ENCODE measurements at places on chromosomes 11 and 22.

DNA sequence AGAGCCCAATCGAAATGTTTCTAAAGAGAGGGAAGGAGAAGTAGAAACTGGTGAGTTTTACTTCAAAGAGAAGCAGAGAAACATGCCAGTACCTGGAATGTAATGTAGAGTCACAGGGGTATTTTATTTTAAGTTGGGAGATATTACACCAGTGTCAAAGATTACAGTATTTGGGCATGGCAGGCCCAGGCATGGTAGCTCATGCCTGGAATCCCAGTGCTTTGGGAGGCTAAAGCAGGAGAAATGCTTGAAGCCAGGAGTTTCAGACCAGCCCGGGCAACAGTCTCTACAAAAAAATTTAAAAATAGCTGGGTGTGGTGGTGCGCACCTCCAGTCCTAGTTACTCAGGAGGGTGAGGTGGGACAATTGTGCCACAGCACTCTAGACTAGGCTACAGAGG is 2.7 kb downstream of the SYCE3 start:
- no peaks in the 10 kb centered on the region for H3K36me3 ChIP-seq
- H3K4me1 ChIP-seq, result no peaks in the 10 kb centered on the region
- no peak for DNase-seq
- H3K4me3 ChIP-seq, result no peak overlapping the region
- H3K27me3 ChIP-seq, result no peaks in the 10 kb centered on the region

GRCh38 chr11:15055620-15056356 is 17.6 kb upstream of the CALCB start:
- no peak for DNase-seq
- no peaks in the 10 kb centered on the region for H3K27me3 ChIP-seq
- no peaks in the 10 kb centered on the region for H3K4me1 ChIP-seq
- no peaks in the 10 kb centered on the region for H3K36me3 ChIP-seq
- H3K27ac ChIP-seq, result no peak overlapping the region

DNA sequence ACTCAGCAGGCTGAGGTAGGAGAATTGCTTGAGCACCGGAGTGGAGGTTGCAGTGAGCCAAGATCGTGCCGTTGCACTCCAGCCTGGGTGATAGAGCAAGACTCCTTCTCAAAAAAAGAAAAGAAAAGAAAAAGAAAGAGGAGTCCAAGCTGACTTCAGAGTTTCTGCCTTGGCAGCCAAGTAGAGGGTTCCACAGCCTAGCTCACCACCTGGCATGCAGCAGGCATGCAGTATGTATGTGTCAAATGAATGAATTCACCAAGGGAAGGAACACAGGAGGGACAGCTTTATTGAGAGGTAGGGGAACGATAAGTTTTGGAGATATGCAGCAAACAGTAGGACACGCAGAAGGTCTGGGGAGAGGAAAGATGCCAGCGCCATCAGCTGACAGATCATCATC is 230.4 kb downstream of the BUD13 start:
- no peak for DNase-seq
- no peak overlapping the region for H3K4me3 ChIP-seq
- H3K36me3 ChIP-seq, result no peaks in the 10 kb centered on the region
- no peaks in the 10 kb centered on the region for H3K27me3 ChIP-seq
- no peak overlapping the region for H3K27ac ChIP-seq

DNA sequence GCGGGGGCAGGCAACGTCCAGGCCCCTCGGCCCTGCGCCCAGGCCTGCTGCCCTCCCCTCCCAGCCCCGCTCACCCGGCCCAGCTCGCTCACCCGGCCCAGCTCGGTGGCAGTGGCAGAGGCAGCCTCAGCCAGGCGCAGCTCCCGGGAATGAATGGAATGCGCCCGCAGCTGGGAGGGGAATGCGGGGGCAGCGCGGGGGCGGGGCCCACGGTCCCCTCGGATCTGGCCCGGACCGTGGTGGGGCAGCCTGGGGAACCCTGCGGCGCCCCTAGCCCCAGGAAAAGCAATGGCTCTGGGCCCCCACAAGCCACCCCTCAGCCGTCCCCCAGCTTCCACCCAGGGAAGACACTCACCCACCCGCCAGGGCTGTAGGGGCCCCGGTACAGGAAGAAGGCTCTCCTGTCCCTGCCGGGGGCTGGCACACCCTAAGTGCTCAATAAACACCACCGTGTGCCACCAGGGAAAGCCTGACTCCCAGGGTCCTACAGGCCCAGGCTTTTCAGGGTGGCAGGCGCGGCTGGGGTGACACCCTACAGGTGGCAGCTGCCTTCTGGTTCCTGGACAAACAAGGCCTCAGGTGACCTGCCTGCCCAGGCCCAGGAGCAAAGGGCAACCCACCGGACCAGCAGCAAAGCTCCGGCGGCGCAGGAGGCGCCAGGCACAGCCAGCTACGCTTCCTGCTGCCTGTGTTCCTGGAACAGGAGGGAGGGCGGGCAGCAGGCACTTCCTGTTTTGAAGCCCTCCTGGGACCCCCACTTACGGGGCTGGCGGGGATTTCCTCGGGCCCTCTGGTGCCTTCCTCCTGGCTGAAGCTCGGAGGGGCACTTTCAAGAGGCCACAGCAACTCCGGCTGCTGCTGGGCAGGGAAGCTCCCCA is 13.8 kb downstream of the PLXNB2 start:
- no peak for DNase-seq
- H3K4me1 ChIP-seq, result peaks cover 4% of the 10 kb centered on the region
- H3K27me3 ChIP-seq, result no peaks in the 10 kb centered on the region
- no peak overlapping the region for H3K27ac ChIP-seq

DNA sequence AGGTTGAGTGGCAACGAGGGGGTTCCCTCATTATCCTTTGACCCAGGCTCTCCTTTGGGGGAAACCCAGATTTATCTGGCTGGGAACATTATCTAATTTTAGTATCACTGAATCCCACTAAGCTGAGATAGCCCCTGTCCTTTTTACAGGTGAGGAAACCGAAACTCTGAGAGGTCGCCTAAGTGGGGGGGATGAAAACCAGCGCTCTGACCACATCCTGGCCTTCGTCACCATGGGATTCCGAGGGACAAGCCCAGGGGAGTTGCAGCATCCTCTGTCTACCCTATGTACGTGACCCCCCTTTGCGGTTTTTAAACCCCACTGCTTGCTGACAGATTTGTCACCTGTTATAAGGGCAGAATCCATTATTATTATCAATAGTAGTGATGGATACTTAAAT is 61.0 kb downstream of the ISX start:
- no peak overlapping the region for H3K4me3 ChIP-seq
- H3K27me3 ChIP-seq, result no peaks in the 10 kb centered on the region
- H3K36me3 ChIP-seq, result no peaks in the 10 kb centered on the region
- DNase-seq, result no peak

DNA sequence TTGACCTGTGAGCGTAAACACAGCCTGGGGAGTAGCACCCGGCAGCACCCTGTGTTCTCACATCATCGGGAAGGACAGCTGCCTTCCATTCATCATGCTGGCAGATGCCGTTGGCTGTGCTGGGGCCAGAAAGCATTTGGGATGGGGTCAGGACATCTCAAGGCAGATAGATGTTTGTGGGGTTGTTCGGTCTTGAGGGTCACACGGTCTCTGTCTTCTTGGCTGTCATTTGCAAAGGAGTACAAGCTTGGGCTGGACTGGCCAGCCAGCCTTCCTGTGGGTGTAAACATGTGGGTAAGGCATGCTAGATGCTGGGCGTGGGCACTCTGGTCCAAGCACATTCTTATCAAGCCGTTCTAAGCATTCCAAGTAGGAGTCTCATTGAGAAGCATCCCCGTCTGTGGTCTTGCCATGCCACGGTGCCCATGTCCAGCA is 81.4 kb downstream of the TBC1D22A start:
- no peak for DNase-seq
- no peak overlapping the region for H3K27ac ChIP-seq
- no peak overlapping the region for H3K4me3 ChIP-seq
- H3K27me3 ChIP-seq, result no peaks in the 10 kb centered on the region
- no peaks in the 10 kb centered on the region for H3K4me1 ChIP-seq

- H3K27ac ChIP-seq, result no peak overlapping the region
- H3K4me1 ChIP-seq, result no peaks in the 10 kb centered on the region
- DNase-seq, result no peak
These were observed 11.5 kb upstream of the FADD start for GRCh38 chr11:70191495-70192140.

DNA sequence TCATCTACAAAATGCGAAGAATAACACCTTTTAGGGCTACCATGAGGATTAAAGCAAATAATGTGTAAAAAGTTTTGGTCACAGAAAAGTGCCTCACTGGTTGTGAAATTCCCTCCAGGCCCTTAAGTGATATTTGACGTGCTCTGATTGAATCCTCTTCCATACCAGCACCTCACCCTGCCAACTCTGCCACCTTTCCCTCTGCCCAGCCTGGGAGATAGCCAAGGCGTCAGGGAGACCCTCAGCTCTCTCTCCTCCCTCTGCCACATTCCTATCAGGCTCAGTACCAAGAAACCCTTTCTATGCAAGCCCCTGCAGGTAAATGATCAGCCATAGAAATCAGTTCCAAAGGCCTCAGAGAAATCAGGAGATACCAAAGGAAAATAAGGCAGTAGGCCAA is 21.4 kb downstream of the PLEKHA7 start:
- no peaks in the 10 kb centered on the region for H3K27me3 ChIP-seq
- H3K4me3 ChIP-seq, result no peak overlapping the region
- DNase-seq, result no peak
- H3K4me1 ChIP-seq, result no peaks in the 10 kb centered on the region

- DNase-seq, result no peak
- no peak overlapping the region for H3K27ac ChIP-seq
- H3K4me3 ChIP-seq, result no peak overlapping the region
These were observed 395.1 kb downstream of the MN1 start for GRCh38 chr22:27406389-27406861.

DNA sequence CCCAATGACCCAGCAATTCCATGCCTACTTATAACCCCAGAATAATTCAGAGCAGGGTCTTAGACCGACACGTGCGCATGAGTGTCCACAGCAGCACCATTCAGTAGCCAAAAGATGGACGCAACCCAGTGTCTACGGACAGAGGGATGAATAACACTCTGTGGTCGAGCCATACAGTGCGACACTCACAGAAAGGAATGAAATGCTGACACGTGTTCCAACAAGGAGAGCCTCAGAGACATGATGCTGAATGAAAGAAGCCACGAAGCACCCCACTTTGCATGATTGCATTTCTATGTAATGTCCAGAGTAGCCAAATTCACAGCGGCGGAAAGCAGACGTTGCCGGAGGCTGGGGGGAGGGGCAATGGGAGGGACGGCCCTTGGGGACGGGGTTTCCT is 134.4 kb downstream of the CTTN start:
- no peak overlapping the region for H3K27ac ChIP-seq
- no peaks in the 10 kb centered on the region for H3K27me3 ChIP-seq
- H3K4me3 ChIP-seq, result no peak overlapping the region

- DNase-seq, result no peak
- peaks cover 11% of the 10 kb centered on the region for H3K4me1 ChIP-seq
- H3K27ac ChIP-seq, result no peak overlapping the region
- no peaks in the 10 kb centered on the region for H3K27me3 ChIP-seq
- no peak overlapping the region for H3K4me3 ChIP-seq
- no peaks in the 10 kb centered on the region for H3K36me3 ChIP-seq
These were observed 32.7 kb upstream of the TXNRD2 start for GRCh38 chr22:19974268-19974861.

- no peak for DNase-seq
- H3K4me3 ChIP-seq, result no peak overlapping the region
- no peak overlapping the region for H3K27ac ChIP-seq
- no peaks in the 10 kb centered on the region for H3K4me1 ChIP-seq
- peaks cover 15% of the 10 kb centered on the region for H3K36me3 ChIP-seq
These were observed 22.2 kb downstream of the AQP11 start for GRCh38 chr11:77611921-77612320.

GRCh38 chr22:11307998-11308397 is 4220.0 kb upstream of the OR11H1 start:
- no peak overlapping the region for H3K4me3 ChIP-seq

GRCh38 chr11:17633279-17633986 is 85.9 kb upstream of the MYOD1 start:
- no peak for DNase-seq
- no peak overlapping the region for H3K4me3 ChIP-seq
- no peaks in the 10 kb centered on the region for H3K36me3 ChIP-seq
- no peak overlapping the region for H3K27ac ChIP-seq
- no peaks in the 10 kb centered on the region for H3K4me1 ChIP-seq

GRCh38 chr22:37037669-37038068 is 13.9 kb upstream of the KCTD17 start:
- no peaks in the 10 kb centered on the region for H3K36me3 ChIP-seq
- H3K27me3 ChIP-seq, result no peaks in the 10 kb centered on the region
- no peak overlapping the region for H3K27ac ChIP-seq

GRCh38 chr11:134360050-134360835 is 28.5 kb downstream of the GLB1L2 start:
- H3K4me1 ChIP-seq, result peaks cover 6% of the 10 kb centered on the region
- H3K27me3 ChIP-seq, result no peaks in the 10 kb centered on the region
- peak; percentile 61 for DNase-seq
- H3K27ac ChIP-seq, result no peak overlapping the region

DNA sequence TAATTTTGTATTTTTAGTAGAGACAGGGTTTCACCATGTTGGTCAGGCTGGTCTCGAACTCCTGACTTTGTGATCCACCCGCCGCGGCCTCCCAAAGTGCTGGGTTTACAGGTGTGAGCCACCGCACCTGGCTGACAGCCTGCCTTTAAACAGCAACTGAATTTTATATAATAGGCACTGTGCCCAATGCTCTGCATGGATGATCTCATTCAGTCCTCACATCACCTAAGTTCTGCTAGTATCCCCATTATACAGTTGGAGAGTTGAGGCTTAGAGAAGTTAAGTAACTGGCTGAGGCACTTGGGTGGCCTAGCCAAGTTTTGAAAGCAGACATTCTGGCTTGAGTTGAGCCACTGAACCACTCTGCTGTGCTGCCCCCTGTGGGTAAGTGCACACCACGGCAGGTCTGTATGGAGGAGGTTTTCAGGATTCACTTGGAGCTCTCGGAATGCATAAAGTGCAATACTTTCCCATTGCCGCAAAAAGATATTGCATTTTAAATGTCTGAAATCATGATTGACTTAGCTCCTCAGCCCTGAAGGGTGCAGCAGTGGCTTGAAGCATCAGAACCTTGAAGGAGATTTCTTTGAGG is 112.4 kb downstream of the LDLRAD3 start:
- H3K36me3 ChIP-seq, result no peaks in the 10 kb centered on the region
- H3K27me3 ChIP-seq, result no peaks in the 10 kb centered on the region
- H3K27ac ChIP-seq, result no peak overlapping the region
- H3K4me1 ChIP-seq, result no peaks in the 10 kb centered on the region
- no peak overlapping the region for H3K4me3 ChIP-seq

- DNase-seq, result no peak
- H3K4me3 ChIP-seq, result no peak overlapping the region
- no peaks in the 10 kb centered on the region for H3K27me3 ChIP-seq
- H3K27ac ChIP-seq, result no peak overlapping the region
These were observed 1445.5 kb downstream of the BRD1 start for GRCh38 chr22:48382197-48382596.

DNA sequence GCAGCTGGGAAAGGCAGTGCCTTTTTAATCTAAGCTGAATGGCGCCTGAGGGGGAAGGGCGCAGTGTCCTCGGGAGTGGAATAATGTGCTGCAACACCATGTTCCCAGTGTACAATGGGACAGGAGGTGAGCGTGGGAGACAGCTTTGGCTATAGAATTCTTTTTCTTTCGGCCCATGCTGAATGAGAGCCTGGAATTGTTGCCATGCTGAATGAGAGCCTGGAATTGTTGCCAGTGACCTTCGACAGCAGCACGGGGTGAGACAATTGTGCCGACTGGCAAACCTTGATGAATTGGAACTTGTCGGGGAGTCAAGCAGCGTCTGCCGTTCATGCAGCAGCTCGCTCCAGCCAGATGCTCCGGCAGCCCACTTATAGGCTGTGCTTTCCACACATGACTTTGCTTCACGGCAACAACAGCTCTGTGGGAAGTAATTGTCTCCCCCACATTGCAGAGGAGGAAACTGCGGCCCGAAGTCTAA is 141.4 kb upstream of the E2F8 start:
- no peak for DNase-seq
- H3K4me1 ChIP-seq, result no peaks in the 10 kb centered on the region
- H3K27ac ChIP-seq, result no peak overlapping the region
- H3K4me3 ChIP-seq, result no peak overlapping the region
- H3K36me3 ChIP-seq, result no peaks in the 10 kb centered on the region
- H3K27me3 ChIP-seq, result peaks cover under 1% of the 10 kb centered on the region

Measured in naive thymus-derived CD4-positive, alpha-beta T cell (primary cell).